ENCODE measurements at places on chromosomes 7 and 10.
A peak's percentile ranks its signal among the peaks of the same experiment; 100 is the strongest.

GRCh38 chr10:110724116-110724921, 80.2 kb downstream of the RBM20 start:
- peaks cover 6% of the 10 kb centered on the region for H3K36me3 ChIP-seq
- H3K27ac ChIP-seq = no peak overlapping the region

GRCh38 chr7:17584822-17585221, 286.4 kb downstream of the AHR start:
- H3K27ac ChIP-seq = no peak overlapping the region
- H3K4me1 ChIP-seq = peaks cover 11% of the 10 kb centered on the region
- no peaks in the 10 kb centered on the region for H3K36me3 ChIP-seq
- no peaks in the 10 kb centered on the region for H3K27me3 ChIP-seq
- no peak for DNase-seq
- no peak overlapping the region for H3K4me3 ChIP-seq

DNA sequence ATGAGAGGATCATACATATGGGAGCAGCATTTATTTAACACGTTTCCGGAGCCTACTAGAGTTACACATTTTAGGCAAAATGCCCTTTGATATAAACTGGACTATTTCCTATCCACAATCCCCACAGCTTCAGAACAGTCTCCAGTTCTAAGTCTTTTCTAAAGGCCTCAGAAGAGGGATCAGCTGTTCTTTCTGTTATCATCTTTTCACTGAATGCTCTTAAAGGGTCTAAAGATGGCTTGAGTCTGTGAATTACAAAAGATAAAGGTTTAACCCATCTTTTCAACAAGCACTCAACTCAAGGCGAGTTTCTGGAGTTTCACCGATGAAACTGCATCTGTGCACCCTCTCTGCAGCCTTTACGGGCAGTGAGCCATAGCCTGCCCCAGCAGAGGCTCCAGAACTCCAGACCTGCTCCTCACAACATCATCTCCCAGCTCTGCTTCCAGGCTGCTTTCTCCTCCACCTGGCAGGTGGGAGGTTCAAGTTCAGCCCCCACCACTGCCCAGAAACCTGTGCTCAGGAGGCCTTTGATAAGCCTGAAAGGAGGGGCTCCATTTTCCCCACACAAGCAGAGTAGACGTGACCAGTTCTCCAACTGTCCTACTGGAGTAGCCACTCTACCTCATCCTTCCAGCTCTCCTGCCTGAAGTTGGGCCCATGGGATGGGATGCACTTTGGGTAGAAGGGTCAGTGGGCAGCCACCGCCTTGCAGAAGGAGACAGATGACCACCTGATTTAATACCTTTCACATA, 53.4 kb downstream of the HSPA12A start:
- no peak overlapping the region for H3K27ac ChIP-seq
- no peaks in the 10 kb centered on the region for H3K36me3 ChIP-seq
- H3K4me1 ChIP-seq = peaks cover 22% of the 10 kb centered on the region
- no peak for DNase-seq

DNA sequence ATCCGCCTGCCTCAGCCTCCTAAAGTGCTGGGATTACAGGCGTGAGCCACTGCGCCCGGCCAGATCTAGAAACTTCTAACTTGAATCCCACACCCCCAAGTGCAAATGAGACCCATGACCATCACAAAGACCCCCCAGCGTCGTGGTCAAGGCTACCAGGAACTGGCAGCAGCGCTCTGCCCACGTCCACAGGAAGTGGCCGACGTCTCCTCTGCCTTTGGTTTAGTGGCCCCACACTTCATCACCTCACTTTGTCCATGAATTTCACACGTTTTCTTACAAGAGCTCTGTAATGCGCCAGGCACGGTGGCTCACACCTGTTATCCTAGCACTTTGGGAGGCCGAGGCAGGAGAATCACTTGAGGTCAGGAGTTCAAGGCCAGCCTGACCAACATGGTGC, 53.5 kb upstream of the TNRC18 start:
- H3K4me3 ChIP-seq = no peak overlapping the region
- peaks cover 13% of the 10 kb centered on the region for H3K36me3 ChIP-seq
- peak overlapping the region; percentile 12 for H3K27ac ChIP-seq
- H3K27me3 ChIP-seq = no peaks in the 10 kb centered on the region
- DNase-seq = no peak
- H3K4me1 ChIP-seq = no peaks in the 10 kb centered on the region

GRCh38 chr7:37923996-37924395, 3.6 kb downstream of the EPDR1 start:
- H3K4me3 ChIP-seq = no peak overlapping the region
- H3K36me3 ChIP-seq = peaks cover 6% of the 10 kb centered on the region
- DNase-seq = no peak
- peaks cover 20% of the 10 kb centered on the region for H3K4me1 ChIP-seq
- H3K27ac ChIP-seq = no peak overlapping the region
- peaks cover 13% of the 10 kb centered on the region for H3K27me3 ChIP-seq
